Lung microvascular endothelial cell (primary cell): ENCODE measurements at places on chromosomes 3 and 15. TPM values are rescaled to one million over a fixed set of nuclear protein-coding genes. Genes with fewer than 3 reads are reported as not detected.

DNA sequence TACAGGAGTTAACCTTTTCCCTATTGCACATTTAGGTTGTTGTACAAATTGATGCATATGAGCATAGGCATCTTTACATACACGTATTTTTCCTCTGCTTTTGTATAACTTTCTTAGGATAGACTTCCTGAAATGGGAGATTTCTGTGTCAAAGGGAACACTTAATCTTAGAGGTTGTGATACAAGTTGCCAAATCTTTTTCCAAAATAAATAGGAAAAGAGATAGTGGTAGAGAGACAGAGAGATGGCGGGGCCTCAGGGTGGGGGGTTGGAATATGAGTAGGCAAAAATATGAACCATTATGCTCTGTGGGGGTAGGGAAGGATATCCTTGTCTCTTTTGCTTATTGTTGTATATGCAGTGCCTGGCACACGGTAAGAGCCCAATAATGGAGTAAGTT, 70.7 kb upstream of the UBE2E1 start:
- peak; percentile 23 for DNase-seq

- no peak for DNase-seq
These were observed 83.8 kb downstream of the ASB7 start for GRCh38 chr15:100686021-100686724.

DNA sequence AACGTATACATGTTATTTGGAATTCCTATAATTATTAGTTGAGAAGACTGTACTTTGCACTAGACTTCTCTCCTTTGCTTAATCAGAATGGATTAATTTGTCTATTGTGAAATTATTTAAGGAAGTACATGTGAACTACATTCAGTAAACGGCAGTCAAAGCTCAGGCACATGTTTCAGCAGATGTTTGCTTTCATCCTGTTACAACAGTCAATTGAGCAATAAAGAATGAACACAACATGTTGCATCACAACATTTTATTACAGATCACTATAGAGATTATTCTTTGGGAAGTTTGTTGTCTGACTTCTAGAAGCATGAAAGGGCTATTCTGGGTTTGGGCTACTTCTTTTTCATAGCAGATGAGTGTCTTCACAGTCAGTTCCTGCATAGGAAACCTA, 39.2 kb downstream of the RAB27A start:
- no peak for DNase-seq

DNA sequence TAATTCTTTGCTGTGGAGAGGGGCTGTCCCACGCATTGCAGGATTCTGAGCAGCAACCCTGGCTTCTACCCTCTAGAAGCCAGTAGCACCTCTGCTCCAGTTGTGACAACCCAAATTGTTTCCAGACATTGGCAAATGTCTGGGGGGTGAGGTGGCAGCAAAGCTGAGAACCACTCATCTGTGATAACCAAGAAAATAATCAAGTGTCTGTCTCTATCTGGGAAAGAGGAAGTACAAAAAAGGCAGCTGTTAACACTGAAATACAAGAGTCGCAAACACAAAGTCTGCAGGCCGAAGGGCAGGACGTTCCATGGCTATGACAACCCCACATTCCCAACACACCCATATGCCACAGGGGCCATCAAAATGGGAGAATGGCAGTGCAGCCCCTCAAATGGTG, 42.2 kb upstream of the GNB5 start:
- no peak for DNase-seq

DNA sequence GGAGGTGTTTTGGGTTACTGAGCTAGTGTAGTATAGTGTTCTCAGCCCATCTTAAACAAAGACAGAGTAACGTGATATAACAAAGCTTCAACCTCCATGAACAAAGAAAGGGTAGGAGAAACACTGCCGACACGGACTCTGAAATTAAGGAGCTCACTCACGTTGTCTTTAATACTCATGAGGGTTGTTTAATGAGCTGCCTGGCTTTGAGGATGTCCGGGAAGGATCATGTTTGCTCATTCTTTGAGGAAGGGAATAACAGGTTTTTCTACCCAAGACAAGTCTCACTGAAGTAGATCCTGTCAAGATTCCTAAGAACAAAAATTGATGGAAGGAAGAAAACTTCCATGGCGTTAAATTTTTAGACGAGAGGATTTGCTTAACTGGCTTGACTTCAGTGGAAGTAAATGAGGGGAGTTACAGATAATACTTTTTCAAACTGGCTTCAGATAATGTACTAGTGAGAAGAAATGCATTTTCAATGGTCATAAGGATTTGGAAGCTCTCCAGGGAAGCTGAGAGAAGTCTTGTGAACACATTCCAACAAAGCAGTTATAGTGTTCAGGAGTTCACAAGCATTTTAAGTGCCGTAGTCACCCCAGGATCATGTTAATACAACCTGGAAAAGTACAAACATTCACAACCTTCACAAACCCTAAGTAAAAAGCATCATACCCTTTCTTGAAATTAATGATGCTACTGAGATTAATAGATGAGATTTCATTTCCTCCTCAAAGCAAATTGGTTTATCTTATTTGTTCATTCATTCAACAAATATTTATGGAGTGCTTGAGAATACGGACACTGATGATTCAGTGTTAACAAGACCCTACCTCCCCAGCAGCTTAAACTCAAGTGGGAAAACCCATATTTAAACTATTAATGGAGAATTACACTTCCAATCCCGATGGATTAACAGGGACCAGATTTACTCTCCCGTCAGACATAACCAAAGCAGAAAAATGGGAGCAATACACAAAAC, 101.5 kb downstream of the SHQ1 start:
- DNase-seq, result no peak

DNA sequence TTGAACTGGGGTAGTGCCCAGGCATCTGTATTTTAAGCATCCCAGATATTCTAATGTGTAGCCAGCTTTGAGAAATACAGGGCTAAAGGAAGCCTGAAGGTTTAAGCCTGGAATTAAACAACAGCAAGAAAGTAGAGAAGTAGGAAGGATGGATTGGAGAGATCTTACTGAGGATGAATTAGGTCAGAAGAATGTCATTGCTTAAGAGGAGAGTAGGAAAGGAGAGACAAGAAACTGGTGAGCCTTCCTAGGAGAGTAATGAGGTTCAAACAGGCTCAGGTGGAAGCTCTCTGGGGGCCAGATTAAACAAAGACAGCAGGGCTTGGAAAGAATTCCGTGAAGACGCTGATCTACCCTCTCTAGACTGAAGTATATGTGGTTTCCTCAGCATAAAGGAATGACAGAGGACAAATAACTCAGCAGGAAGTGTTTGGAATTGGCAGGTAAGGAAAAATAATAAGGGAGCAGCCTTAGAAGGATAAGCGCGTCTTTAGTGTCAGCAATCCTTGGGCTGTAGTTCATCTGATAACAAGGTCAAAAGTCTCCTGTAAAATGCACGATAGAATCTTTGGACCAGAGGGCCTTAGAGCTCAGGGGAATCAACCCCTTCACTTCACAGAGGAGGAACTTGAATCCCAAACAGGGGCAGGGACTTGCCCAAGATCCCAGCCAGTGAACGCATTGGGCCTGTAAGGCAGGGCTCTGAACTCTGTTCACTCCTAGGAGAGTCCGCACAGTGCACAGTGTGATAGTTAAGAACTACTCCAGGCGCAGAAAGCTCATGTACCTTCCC, 90.9 kb downstream of the TP63 start:
- no peak for DNase-seq

GRCh38 chr3:114939920-114940319, 207.2 kb downstream of the ZBTB20 start:
- DNase-seq, result no peak

DNA sequence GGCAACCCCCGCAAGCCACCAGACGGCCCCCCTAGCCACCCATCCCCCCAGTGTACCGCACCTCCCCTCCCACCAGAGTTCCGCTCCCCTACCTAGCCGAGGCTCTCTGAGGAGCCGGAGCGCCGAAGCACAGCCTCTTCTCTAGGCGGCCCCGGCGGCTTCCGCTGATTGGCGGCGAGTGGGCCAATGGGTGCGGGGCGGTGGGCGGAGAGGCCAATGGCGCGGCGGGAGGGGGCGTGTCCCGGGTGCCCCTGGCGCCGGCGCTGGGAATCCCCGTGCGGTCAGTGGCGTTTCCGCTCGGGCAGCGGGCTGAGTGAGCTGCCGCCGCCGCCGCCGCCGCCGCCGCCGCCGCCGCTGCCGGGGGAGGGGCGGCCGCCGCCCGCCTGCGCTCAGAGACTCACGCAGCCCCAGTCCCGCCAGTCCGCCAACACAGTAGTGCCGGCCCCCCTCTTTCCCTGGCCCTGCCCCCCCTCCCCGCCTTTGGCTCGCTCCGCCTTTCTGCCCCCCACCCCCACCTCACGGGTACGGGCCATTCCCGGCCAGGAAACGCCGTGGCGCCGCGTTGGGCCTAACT, at the start of gene SETD5:
SETD5 (plus strand) TSS at position 284 of the 574 bp plus-strand sequence. CDS start 31,324 bp downstream, outside the sequence.
- DNase-seq, result peak; percentile 98

- DNase-seq, result peak; percentile 4
These were observed 25.8 kb downstream of the CRABP1 start for GRCh38 chr15:78365917-78366316.

DNA sequence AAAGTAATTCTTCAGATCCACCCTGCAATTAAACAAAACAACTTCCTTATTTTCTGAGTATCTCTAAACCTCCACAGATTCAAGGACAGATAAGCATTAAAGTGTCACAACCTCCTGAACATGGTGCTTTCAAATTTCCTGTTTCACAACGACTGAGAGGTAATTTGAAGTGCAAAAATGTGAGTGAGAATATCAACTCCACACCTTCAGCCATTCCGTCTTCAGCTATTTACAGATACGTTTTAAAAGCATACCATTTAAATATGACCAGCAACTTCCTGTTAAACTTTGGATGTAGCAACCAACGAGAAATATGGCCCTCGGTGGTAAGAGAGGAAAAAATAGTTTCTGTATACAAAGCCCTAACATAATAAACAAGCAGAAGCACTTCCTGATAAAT, 32.1 kb upstream of the PCSK6 start:
- DNase-seq, result no peak

GRCh38 chr15:43796566-43796965, 3.5 kb downstream of the SERINC4 start:
- DNase-seq, result no peak

- no peak for DNase-seq
These were observed 952.5 kb upstream of the SEMA6D start for GRCh38 chr15:46764851-46765250.

The CKMT1B gene
- not detected in 2 replicates for total RNA-seq

DNA sequence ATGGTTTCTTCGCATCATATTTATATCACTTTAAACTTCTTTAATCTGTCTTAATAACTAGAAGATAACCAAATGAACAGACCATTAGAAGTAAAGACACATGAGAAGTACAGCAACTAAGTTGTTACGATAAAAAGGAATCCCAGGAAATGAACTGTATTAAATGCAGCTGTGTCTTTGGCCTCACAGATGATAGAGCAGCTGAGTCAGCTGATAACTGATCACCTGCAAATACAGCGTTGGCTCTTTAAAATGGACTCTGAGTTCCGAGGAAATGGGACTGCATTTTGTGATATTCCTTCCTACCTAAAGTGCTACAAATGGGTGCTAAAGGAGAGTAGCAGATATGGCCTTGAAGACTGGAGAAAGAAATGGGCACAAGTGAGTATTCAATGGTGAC, 121.0 kb upstream of the C15orf61 start:
- no peak for DNase-seq

The TAGLN3 gene
- not detected in 2 replicates for total RNA-seq

The C3orf52 gene
- total RNA-seq, result 4.8 and 9.1 TPM in 2 replicates

- peak; percentile 7 for DNase-seq
These were observed 44.5 kb upstream of the PDZRN3 start for GRCh38 chr3:73669260-73669659.

DNA sequence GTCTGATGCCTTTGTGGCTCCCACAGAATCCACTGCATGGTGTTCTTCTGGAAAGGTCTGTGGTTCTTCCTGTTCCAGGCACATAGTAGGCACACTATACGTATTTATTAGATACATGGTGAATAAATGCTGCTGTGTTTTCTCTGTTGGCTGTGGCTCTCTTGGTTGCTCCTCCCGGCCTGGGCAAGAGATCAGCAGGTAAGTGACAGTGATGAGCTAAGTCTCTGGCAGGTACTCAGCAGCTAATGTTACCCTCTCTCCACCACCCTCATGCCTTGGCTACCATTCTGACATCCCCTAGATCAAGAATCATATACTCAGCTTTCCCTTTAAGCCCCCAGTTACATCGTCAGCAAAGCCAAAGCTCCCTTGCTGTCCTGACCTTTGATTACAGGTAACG, 8.4 kb downstream of the SV2B start:
- no peak for DNase-seq
